ENCODE measurements at places on chromosomes 1 and 21. TPM values are rescaled to one million over a fixed set of nuclear protein-coding genes. Genes with fewer than 3 reads are reported as not detected.
A peak's percentile ranks its signal among the peaks of the same experiment; 100 is the strongest.

Gene TRNP1
- total RNA-seq, result 92.5 TPM

DNA sequence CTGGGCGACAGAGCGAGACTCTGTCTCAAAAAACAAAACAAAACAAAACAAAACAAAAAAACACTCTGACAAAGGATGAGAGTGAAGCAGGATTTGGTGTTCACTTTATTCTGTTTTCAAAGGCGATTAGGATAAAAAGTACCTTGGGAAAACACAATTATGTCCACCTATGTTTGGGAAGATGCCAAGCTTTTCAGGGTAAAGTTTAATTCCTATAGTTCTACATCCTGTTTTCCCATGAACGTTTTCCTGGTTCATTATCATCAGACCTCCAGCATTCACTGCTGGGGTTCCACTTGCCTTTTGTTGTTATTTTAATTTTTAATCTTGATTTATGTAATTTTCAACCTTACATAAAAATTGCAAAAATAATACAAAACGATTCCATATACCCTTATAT is 4.9 kb upstream of the NID1 start:
- DNase-seq, result no peak

- DNase-seq, result no peak
Measured at GRCh38 chr1:5485968-5486696, 506.1 kb downstream of the NPHP4 start.

- peak; percentile 35 for DNase-seq
Measured at GRCh38 chr1:24541711-24542346, 14.1 kb upstream of the NCMAP start.

DNA sequence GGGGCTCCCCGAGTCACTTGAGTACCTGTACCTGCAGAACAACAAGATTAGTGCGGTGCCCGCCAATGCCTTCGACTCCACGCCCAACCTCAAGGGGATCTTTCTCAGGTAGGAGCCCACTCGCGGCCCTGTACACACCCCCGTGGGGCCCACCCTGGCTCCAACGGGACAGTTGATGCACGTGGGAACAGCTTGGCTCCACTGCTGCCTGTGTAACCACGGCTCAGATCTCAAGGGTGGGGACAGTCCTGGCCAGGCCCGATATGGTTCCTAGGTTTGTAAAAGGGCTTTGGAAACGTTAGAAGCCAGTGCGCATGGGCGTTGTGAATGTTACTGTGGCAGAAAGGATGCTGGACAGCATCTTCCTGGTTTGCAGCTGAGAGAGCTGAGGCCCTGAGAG is 18.8 kb downstream of the PODN start:
- DNase-seq, result no peak

- peak; percentile 58 for DNase-seq
Measured at GRCh38 chr1:75908717-75909152, 23.5 kb downstream of the ASB17 start.

DNA sequence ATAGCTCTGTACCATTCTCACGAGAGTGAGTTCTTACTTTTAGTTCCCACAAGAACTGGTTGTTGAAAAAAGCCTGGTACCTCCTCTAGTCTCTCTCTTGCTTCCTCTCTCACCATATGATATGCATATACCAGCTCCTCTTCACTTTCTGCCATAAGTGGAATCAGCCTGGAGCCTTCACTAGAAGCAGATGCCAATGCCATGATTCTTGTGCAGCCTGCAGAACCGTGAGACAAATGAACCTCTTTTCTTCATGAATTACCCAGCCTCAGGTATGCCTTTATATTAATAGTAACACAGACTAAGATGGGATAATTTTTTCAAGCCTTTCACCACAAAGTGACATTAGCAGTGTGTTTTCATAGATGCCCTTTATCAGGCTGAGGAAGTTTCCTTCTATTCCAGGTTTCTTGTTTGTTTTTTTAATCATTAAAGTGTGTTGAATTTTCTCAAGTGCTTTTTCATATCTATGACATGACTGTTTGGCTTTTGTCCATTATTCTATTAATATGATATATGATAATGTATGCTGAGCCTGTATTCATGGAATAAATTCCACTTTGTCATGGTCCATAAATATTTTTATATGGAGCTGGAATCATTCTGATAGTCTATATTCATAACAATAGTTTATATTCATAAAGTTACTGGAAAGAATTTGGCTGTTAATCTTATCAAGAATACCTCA is 40.7 kb upstream of the C1orf185 start:
- no peak for DNase-seq

GRCh38 chr1:162335126-162335525 is 41.5 kb downstream of the SPATA46 start:
- no peak for DNase-seq

DNA sequence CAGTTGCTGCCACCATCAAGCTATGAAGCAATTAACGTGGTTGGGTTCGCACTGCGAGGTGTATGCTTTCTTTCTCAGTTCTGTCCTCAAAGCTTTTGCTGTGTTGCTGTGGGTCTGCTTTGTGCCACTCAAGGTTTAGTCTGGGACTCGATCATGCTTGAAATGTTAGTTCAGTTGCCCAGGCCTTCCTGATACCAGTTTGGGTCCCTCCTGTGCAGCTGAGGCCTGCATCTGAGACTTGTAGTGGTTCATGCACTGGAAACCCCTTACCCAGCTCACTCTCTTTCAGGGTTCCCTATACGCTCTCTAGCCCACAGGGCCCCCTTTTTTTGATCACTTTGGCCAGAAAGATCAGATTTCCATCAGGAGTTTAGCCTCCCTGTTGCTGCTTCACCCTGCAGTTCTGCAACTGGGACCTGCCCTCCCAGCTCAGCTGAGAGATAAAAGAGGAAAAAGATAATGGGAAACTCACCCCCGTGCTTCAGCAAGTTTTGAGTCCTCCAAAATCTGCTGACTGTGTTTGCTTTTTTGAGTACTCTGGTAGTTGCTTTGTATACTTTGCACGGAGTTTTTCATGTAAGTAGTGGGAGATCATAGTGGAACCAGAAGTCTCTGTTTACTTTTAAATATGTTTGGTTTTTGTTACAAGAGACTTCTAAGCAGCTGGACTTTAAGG is 317.0 kb downstream of the HHAT start:
- no peak for DNase-seq

DNA sequence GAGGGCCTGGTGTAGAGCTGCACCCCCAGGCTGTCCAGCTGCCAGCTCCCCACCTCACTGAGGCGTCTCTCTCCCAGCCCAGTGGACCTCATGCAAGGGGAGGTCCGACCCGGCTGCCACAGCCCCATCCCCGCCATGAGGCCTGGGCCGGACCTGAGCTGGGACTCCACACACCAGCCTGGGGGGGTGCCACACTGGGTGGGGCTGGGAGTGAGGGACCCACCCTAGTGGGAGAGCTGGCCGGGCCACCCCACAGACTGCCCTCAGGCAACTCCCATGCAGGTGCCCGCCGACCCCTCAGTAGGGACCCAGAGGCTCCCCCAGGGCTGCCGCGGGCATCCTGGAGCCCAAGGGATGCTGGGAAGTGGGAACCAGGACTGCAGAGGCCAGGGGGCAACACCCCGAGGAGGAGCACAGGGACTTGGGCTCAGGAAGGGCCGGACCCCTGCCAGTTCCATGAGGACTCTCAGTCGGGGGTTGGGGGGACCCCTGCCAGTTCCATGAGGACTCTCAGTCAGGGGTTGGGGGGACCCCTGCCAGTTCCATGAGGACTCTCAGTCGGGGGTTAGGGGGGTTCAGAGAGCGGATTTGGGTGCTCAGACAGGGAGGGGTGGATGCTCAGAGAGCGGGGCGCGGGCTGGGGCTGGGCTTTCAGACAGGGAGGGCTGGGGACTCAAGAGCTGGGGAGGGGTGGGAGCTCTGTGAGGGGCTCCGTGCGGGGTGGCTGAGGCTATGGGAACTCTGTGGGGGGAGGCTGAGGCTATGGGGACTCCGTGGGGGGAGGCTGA is 1.2 kb upstream of the RNF223 start:
- no peak for DNase-seq

- no peak for DNase-seq
Measured at GRCh38 chr1:154808261-154808908, 61.7 kb downstream of the KCNN3 start.

DNA sequence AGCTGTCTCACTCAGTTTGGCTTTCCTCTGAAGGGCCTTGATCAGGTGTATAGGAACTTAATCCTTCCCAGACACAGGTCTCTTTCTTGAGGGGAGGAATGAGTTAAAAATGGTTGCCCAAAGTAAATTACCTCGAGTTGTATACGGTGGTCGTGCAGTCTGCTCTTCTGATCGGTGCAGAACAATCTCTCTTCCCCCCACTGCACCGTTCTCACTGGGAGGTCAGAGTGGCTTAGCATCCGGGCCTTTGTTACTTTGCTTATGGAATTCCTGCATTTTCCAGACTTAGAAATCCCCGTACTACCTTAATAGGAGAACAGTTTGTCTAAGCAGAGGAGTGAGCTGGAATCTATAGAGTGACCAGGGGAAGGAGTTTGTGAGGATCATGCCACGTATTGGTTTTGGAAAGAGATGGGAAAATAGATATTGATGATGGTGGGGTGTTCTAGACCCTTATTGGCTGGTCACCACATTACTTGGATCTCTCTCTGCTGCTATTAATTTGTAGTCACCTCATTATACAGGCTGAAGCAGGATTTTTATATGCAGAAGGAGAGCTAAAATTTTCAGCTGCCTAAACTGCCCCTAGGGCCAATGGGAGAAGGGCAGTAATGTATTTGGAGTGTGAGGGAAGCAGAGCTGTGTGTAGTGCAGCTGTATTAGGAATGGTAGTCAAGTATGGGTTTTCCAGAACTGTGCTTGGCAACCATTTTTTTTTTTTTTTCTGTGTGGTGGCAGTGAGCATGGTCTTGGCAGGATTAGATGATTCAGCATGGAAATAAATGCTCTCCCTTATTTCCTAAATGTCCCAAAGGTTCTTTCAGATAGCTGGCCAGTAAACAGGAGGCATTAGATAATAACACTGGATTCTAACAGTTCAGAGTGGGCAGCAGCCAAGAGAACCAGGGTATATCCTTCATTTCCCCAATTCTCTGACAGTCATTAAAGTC is 81.5 kb downstream of the NDUFS5 start:
- no peak for DNase-seq
